ENCODE measurements at places on chromosomes 13 and 19.

- no peak for DNase-seq
These were observed 48.6 kb downstream of the FAM124A start for GRCh38 chr13:51270623-51271415.

DNA sequence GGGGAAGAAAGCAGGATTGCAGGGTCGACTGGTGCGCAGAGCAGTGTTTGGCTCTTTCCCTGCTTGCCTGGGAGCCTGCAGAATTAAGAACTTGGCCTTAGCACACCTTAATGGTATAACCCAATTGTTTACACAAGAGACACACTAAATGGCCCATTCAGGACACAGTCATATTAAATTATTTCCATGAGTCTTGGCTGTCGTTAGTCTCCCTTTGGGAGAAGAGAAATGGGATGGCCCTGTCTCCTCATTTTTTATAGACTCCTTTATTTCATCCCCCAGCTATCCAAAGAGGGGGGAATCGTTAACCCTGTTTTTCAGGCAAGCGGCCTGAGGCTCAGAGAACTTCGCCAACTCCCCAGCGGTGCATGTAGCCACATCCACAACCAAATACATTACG, 282.5 kb downstream of the SUCLA2 start:
- DNase-seq, result no peak

GRCh38 chr19:49692147-49692506, 1.2 kb downstream of the CPT1C start:
- no peak for DNase-seq

DNA sequence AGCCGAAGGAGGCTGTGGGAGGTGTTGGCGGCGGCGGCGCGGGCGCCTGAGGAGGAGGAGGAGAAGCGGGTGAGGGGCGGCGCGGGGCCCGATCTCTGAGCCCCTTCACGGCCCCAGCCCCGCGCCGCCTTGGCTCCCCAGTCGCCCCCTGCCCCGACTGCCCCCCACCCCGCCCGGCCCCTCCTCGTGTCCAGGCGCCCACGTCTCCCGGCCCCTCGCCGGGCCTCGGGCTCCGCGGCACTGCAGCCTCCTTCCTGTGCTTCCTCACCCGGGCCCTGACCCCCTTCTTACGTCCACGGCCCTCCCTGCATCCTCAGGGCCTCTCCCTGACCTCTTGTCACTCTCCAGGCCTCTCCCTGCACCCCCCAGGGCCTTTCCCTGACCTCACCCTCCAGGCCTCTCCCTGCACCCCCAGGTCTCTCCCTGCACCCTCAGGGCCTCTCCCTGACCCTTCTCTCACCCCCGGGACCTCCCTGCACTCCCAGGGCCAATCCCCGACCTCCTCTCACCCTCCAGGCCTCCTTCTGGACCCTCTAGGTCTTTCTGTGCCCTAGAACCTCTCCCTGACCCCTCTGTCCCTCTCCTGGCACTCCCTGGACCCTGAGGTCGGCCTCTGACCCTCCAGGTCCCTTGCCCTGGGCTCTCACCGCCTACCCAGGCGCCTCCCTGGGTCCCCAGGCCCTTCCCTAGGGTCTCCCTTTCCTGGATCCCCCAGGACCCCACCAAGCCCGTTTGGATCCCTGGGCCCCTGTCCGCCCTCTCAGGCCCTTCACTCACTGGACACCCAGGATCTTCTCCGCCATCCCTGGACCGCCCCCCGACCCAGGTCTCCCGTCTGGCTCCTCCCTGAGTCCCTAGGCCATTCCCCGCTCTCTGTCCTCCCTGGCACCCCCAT, 460 bp downstream of the KMT5C start:
- no peak for DNase-seq

DNA sequence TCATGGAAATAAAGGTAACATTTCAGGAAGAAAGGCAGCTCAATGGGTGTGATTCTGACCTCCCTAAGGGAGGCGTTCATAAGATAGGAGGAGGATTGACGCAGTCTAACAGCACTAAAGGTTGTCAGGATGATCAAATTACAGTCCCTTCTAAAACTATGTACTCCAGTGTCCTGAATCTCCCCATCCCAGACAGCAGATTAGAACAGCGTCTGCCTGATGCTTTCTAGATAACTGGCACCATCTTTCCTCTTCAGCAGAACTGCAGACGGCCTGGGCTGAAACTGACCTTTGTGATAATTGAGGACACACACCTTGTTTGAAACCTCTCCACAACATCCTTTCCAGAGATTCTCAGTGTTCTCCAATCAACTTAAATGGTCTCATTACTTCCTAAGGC, 25.5 kb upstream of the SACS start:
- DNase-seq, result no peak

- DNase-seq, result peak; percentile 48
These were observed 42.6 kb downstream of the KLF2 start for GRCh38 chr19:16367261-16367683.

GRCh38 chr13:33119022-33119781, 103.0 kb downstream of the KL start:
- no peak for DNase-seq

DNA sequence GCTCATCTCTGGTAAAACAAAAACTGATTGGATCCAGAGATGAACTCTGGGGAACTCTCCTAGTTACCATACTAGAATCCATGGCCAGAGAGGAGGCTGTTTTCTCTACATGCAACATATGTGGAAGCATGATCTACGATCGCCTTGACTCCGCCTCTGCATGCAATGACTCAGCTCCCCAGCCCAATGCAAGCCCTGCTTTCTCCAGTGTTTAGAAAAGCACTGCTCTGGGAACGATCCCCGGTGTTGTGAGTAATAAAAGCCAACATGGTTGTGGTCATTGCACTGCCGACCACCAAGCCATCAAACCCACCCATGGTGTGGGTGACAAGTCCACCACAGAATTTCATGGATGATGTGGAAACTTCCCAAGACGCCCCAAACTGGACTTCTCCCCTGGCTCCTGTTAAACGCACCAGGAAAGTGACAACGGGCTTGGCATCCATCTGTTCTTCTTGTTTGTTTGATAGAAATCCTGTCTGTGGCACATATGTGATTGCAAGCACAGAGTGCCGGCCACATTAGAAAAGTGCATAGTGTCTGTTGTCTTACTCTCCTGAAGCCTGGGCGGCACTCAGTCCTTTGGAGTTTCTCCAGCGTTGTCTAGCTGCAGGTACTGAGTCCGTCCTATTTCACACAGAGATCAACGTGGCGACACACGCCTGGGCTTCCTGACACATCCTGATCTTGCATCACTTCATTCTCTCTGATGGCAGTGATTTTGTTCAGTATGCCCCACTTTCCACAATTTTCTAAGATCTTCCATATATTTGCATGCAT, 36.4 kb upstream of the VSTM2B start:
- DNase-seq, result no peak

- no peak for DNase-seq
These were observed 2.7 kb downstream of the OR10H2 start for GRCh38 chr19:15730538-15730937.

DNA sequence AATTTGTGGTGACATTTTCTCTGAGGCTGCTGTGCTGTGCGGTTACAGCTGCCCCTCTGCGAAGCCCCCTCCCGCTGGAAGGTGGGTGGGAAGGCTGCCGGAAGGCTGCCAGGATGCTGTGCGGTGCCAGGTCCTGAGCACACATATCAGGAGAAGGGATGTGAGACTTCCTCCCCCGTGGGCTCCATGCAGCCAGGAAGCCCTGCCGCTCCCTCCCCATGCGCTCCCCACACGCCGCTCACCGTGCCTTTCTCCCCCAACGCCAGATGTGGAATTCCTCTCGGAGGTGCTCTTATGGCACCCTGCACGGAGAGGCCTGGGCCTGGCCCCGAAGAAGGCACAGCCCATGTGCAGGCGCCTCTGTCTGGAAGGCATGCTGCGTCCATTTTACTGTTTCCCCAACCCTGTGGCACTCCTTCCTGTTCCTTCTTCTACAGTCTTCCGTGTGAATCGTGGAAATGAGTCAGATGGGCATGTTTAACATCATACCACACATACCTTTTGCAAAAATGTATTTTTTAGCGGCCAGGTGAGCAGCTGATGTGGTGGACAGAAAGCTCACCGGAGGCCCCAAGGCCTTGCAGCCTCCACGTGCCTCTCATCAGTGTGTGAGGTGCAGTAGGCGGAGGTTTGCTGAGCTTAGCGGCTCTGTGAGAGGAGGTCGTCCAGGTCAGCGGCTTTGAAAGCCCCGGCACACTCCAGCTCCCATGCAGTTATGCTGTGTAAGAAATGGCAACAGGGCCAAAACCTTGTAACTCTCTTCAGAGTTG, 88.0 kb downstream of the ATP11A start:
- no peak for DNase-seq

GRCh38 chr19:46821512-46822409, 28.9 kb downstream of the AP2S1 start:
- DNase-seq, result peak; percentile 56

GRCh38 chr13:24304620-24305019, 4.8 kb upstream of the C1QTNF9 start:
- no peak for DNase-seq

DNA sequence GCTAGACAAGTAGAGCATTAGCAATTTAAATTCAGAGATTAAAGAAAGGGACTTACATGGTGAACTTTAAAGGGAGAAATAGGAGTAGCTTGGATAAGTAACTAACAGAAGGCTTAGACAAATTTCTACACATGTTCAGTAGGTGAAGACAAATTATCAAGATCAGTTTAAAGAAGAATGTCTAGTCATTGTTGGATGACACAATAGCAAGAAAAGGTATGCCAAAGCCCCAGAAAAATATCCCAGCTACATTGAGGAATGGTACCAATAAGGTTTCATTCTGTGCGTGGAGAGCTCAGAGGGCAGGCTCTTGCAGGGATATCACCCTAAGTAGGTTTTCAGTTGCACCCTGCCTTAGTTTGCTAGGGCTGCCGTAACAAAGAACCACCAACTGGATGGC, 3.5 kb upstream of the STK24 start:
- DNase-seq, result no peak

- DNase-seq, result no peak
These were observed 56.2 kb downstream of the RCBTB2 start for GRCh38 chr13:48476686-48477085.

DNA sequence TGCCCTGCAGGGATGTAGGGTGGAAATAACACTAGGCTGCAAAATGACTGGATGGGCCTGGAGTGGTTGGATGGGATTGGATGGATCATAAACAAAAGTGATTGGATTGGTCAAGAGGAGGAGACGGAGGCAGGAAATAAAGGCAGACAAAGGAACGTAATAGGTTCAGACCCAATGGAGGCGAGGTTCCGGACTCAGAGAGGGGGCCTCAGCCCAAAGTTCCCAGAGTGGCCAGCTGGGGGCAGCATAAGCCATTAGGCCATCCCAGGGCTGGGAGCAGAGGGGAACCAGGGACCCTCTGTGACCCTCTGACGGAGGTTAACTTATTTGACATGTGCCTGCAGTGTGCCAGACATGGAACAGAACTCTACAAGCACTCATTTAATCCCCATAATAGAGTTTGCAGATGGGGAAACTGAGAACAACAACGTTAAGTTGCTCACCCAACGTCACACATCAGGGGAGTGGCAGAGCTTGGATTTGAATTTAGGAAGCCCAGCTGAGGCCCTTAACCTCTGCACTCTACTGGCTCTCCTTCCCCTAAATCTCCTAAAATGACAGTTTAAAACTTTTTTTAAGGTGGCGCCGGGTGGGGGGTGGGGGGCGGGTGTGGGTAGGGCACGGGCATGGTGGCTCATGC, 15.3 kb upstream of the MAP1S start:
- DNase-seq, result peak; percentile 72

DNA sequence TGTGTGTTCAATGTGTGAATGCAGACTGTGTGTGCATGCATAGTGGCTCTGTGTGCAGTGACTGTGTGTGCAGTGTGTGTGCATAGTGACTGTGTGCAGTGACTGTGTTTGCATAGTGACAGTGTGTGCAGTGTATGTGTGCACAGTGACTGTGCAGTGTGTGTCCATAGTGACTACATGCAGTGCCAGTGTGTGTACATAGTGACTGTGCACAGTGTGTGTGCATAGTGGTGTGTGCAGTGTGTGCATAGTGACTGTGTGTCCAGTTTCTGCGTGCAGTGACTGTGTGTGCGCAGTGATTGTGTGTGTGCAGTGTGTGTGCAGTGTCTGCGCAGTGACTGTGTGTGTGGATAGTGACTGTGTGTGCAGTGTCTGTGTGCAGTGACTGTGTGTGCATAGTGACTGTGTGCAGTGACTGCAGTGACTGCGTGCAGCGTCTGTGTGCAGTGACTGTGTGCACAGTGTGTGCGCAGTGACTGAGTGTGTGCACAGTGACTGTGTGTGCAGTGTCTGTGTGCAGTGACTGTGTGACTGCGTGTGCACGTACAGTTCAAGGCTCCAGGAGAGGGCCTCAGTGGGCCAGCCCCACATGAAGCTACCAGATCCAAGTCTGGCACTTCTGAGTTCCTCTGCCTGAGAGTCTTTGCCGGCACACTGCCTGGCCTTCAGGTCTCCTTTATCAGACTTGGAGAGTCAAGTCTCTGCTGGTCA, 90.3 kb downstream of the IER2 start:
- no peak for DNase-seq

DNA sequence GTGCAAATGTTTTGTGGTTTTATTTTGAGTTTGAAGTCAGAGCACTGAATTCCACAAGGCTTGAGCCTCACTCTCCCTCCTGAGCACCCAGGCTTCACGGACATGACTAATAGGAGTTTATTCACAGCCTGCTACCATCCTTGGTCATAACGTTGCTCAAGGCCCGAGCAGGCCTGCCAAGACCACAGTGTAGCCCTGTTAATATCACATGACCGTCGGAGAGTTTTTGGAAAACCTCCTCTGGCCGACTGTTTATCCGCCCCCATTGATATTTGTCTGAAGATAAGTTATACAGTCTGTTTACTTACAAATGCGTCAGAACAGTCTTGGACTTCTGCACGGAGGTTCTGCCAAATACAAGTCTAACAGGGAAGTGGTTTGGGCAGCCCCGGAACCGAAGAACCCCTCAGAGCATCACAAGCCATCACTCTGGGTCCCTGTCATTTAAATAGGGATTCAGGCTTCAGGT, 89.9 kb downstream of the COL4A2 start:
- DNase-seq, result no peak

DNA sequence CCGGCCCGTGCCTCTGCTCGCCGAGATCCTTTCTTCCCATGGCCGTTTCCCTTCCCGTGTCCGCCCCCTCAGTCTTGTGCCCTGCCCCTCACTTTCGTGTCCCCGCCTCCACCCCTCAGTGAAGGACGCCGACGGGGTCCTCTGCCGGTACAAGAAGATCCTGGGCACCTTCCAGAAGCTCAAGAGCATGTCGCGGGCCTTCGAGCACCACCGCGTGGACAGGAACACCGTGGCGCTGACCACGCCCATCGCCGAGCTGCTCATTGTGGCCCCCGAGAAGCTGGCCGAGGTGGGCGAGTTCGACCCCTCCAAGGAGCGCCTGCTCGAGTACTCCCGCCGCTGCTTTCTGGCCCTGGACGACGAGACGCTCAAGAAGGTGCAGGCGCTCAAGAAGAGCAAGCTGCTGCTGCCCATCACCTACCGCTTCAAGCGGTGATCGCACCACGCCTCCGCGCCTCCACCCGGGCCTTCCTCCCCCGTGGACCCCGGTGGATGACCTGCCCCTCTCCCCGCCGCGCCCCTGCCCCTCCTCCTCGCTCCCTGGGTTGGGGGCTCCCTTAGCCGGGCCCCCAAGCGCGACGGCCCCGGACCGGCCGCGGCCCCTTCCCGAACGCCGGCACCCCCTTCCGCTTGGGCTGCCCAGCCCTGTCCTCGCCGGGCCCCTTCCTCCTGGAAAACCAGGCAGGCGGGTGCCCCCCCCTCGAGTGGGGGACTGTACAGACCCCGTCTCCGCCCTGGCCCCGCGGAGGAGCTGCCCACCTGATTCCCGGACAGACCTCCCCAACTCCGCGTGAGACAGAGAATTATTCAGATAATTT, 2.3 kb upstream of the U2AF2 start:
- no peak for DNase-seq
